ENCODE measurements at places on chromosomes 11 and 22.

- DNase-seq: no peak
Measured at GRCh38 chr22:25525376-25525775, 39.1 kb upstream of the GRK3 start.

GRCh38 chr11:128843198-128843785 is 23.8 kb downstream of the KCNJ1 start:
- DNase-seq: no peak

GRCh38 chr11:10937385-10937771 is 79.5 kb upstream of the ZBED5 start:
- no peak for DNase-seq

GRCh38 chr11:82041764-82042163 is 691.9 kb downstream of the FAM181B start:
- DNase-seq: no peak

- DNase-seq: no peak
Measured at GRCh38 chr11:78829146-78829545, 254.5 kb upstream of the NARS2 start.

DNA sequence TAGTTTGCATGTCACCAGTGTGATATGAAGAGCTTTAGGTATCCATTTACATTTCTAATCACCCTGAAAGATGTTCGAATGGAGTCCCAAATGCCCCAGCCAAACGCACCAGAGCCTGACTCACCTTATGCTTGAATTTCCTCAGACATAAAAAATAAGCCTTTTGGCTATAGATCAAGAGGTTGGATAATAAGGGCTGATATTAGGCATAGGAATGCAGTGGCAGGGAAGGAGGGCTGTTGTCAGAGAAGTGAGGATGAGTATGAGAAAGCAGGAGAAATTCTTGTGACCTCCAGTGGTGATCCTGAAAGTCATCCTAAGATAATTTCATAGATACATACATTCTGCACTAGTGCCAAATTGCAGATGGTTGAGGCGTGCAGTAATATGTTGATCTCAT is 264.6 kb downstream of the NELL1 start:
- DNase-seq: no peak

GRCh38 chr11:14148653-14149273 is 186.2 kb downstream of the SPON1 start:
- DNase-seq: no peak

DNA sequence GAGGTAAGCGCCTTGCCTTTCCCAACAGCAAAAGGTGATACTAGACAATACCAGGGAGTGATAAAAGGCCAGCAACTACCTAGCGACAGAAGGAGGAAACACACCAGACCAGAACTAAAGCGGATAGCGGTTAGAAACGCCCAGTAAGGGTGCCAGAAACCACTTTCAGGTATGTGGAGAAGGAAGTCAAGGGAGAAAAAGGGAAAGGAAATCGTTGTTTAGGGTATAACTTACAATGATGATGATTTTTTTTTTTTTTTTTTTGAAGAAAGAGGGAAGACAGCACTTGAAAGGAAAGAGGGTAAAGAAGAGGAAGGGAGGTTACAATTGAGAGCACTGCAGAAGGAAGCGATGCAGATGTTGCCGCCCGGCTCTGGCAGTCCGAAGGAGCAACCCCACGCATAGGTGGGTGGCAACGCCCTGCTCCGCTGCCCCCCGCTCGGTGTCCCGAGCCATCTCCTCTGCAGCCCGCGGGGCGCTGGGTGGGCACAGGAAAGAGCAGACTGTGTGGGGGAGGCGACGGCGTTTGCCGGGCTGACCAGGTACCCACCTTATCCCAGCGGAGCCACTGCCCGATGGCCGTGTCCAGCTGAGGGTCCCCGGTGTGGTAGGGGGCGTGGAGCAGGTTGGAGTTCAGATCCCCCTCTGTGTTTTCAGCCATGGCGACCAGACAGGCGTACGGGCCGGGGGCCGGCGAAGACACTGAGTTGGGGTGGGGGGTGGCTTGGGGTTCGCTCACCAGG is 561 bp downstream of the PGM2L1 start:
- DNase-seq: peak; percentile 55

DNA sequence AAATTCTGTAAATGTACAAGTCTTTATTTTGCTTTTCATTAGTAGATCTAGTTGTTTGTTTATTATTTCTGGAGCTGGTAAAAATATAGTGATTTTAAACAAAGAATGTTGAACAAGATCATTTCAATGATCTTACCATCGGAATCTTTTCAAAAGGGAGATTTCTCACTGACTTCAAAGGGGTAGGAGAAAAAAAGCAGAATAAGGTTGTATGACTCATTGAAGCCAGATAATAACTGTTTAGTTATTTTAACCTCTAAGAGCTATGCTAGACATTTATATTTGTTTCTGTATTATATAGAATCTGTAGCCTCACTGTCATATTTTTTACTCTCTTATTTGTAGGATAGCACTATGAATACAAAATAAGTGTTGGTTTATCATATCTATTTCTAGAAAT is 8.1 kb upstream of the PDE3B start:
- no peak for DNase-seq

Measured in liver (tissue), 10 donors.